Occipital lobe (tissue), 3 donors: ENCODE measurements at places on chromosomes 7 and 10.

DNA sequence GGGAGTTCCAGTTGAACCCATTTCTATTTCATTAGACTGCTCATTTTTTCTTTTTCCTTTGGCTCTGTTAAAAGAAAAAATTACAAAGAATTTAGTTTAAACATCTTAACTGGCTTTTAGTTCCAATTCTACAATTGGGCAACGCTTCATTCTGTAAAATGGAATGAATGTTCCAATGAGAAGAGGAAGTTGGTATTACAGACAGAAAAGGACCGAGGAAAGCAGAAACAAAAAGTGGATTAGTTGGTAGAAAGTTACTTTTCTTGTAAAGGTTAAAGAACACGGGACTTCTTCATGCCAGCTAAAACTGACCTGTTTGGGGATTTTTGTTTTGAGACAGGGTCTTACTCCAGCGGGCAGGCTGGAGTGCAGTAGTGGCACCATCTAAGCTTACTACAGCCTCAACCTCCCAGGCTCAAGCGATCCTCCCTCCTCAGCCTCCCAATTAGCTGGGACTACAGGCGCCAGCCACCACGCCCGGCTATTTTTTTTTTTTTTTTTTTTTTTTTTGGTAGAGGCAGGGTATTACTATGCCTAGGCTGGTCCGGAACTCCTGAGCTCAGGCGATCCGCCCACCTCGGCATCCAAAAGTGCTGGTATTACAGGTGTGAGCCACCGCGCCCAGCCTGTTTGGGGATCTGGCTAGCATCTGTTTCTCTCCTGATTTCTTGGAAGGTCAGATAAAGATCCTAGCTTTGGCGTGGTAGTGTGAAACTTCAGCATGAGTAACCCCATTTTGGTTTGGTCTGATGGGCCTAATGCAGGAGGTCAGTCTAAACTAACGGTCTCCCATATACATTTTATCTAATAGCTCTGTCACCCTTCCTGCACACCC, 1.3 kb upstream of the VDAC2 start:
- no peak for DNase-seq

- no peak for DNase-seq
Observed at GRCh38 chr10:16348891-16349290, 87.9 kb upstream of the PTER start.

GRCh38 chr10:88413412-88413811, 169.7 kb downstream of the RNLS start:
- no peak for DNase-seq

DNA sequence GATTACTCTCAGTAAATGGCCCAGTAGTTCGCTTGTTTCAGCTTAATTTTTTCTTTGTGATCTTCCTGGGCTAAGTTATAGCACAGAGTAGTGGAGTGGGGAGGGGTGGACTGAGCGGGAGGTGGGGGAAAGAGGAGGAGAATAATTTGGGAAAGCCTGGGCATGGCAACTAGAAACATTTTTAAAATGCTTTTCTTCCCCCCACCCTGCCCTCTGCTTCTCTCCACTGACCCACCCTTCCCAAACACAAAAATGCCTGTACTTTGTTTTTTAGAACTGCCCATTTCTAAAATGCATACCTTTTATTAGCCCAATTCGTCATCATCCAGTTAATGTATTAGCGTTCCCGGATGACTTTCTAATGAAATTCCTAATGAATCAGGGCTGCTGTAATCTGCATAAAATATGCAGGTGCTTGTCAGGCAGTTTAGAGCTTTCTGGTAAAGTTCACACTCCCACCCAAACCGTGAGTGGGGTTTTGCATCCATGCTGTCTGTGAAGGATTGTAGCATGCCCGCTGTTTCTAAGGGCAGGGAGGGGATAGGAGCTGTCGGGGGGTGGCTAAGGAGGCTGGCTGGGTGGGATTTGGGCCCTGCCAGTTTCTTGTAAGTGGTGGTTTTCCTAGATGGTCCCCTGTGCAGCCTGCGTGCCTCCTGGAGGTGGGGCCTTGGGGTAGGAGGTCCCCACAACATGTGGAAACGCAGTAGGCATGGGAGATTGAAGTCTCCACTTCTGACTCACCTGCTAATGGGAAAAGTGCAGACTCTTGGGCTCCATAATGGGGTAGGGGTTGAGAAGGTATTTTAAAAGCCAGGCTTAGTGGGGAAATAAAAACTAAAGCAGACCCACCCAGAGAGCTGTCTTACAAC, 190.3 kb downstream of the TCF7L2 start:
- no peak for DNase-seq

- DNase-seq, result no peak
Observed at GRCh38 chr7:17598846-17599245, 300.4 kb downstream of the AHR start.

- DNase-seq, result no peak
Observed at GRCh38 chr7:38964921-38965320, 12.8 kb upstream of the POU6F2 start.

DNA sequence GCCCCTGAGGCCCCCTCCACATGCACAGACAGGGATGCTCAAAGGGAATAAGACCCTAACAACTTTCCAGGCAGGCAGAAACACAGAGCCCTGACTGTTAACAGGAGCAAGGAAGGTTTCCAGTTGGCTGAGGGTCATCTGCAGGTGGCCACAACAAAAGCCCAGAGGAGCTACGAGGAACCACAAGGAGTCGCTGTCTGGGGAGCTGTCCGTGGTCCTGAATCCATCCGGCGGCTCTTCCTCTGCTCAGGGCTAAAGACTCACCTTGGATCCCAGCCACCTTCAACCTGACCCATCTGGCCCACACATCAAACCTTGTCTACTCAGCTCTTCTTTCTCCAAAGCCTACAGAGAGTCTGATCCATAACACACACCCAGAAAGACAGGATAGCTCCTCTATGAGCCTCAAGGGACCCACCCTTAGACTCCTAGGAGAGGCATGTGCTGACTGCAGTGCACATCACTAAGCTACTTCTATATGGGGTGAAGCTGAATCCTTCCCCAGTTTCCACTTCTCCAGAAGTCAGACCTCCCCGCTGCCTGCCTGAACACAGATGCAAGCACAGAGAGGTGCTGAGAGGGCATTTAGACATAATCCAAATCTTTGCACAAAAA, 104.0 kb downstream of the SLIT1 start:
- DNase-seq, result no peak

DNA sequence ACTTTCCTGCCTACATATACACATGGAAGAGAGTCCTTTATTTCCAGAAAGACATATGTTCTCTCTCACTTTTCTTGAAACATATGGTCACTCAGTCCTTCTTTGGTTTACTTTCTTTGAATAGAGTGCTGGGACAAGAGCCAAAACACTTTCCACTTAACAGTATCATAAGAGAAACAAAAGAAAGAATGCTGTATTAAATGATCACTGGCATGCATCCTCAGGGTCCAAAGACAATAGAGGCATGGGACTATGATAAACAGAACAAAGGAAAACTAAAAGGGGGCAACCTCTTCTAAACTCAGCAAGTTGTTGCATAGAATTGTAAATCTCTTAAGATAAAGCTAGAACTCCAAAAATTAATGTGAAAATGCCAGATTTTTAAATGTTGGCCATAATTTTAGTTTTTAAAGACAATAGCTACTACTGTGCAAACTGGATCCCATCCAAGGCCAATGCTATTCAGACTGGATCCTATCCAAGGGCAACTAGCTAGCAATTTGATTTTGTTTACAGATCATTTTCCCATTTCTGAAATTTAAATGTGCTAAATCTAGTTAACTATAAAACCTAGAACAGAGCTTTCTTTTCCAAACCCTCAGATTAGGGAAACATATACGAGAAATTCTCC, 687.5 kb downstream of the SORCS3 start:
- no peak for DNase-seq

DNA sequence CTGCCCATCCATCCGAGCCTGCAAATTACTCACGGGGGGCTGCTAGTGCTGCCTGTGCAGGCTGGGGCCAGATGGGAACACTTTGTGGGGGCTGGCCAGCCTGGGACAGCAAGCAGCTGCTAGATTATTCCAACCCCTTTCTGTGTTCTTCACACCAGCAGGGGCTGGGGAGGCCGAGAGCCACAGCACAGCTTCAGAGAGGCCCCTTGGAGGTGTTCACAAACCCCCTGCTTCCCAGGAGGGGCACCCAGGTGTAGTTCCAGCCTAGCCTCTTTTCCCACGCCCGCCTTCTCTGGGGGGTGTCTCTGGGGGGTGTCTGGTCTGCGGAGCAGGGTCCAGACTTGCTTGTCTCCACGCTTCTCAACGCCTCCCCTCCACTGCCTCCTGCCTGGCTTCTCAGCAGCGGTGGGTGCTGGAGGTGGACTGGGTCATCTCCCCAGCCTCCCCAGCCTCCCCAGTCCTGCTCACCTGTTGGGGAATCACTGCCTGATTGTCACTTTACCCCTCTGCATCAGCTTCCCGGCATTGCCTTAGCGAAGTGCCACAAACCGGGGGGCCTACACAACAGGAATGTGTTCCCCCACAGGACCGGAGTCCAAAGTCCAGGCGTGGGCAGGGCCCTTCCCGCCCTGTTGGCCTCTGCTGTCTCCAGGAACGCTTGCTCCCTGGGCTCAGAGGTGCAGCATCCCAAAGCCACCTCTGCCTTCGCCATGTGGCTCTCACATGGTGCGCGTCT, 74.0 kb upstream of the EN2 start:
- DNase-seq, result no peak

- DNase-seq, result no peak
Observed at GRCh38 chr10:74912682-74913081, 86.3 kb downstream of the KAT6B start.

DNA sequence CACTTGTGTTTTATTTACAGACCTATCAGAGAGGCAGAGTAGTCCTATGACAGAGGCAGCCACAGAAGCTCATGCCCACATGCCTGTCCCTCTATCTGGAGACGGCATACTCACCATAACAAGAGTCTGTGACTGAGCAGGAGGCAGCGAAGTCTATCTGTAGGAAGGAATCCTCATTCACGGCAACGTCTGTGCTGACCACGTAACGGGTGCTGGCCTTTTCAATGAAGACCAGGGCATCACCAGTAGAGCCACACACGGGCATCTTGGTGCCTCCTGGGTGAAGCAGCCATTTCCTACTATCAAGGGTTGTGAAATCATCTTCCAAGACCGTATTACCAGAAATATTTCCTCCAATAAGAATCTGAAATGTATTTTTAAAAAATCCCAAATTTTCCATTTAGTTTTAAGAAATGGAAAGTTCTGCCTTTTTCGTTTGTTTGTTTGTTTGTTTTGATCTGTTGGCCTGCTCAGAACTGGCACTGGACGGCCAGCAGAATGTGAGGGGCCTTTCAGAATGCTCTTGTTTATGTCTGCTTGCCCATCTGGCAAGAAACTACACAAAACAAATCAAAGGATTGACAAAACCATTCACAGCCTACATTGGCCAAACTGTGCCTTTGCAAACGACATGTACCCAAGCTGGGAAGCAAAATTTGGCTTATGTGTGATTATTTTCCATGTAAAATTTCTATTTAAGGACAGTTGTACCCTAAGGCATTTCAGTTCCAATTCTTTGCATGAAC, 93.1 kb upstream of the SLC26A5 start:
- no peak for DNase-seq

DNA sequence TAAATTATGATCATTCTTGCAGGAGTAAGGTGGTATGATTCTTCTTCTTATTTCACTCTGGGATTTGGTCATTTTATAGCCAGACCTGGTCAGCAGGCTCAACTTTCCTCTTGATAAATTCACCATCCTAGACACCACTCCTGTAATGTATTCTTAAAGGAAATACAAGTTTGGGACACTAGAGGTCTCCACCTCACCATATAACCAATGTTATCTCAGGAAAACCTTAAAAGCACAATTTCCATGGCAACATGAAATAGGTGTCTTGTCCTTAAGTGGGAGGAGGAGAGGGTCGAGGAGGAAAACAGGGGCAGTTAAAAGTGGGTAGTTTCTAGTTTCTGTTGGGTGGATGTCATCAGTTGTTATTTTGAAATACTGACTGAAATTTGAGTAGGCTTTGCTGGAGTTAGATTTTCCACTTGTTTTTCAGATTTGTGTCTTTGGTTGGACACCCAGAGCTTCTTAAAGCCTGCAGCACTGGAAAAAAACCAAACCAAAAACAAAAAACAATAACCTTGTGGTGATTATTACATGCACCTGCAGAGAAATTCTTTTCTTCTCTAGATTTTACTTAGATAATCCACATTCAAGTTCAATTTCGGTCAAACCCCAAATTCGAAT, 163.1 kb downstream of the PRKCQ start:
- no peak for DNase-seq

- no peak for DNase-seq
Observed at GRCh38 chr7:157827045-157827862, 490.4 kb downstream of the DNAJB6 start.
